Aortic smooth muscle cell (primary cell): ENCODE measurements at places on chromosomes 6 and 20. TPM values are rescaled to one million over a fixed set of nuclear protein-coding genes. Genes with fewer than 3 reads are reported as not detected.

IP6K3 gene
- total RNA-seq, result 0.12 TPM in 1 of 2 replicates, not detected in the other

SLC32A1 gene
- total RNA-seq, result not detected in 2 replicates

MAS1 gene
- total RNA-seq, result under 0.01 TPM in 2 replicates

SLC35F1 gene
- not detected in 2 replicates for total RNA-seq

RHAG gene
- 0.06 TPM in 1 of 2 replicates, not detected in the other for total RNA-seq

MRPS18B gene
- 39.6 and 44.9 TPM in 2 replicates for total RNA-seq

CENPW gene
- 15.1 and 16.0 TPM in 2 replicates for total RNA-seq

TRERF1 gene
- total RNA-seq, result 3.2 and 4.2 TPM in 2 replicates

RAET1L gene
- total RNA-seq, result not detected in 2 replicates

ZBTB46 gene
- total RNA-seq, result 1.9 and 3.3 TPM in 2 replicates

ALDH8A1 gene
- 0.50 and 0.92 TPM in 2 replicates for total RNA-seq

NR2E1 gene
- total RNA-seq, result not detected in 2 replicates

TFAP2D gene
- total RNA-seq, result 0.25 and 0.26 TPM in 2 replicates

SLC25A27 gene
- total RNA-seq, result 4.4 and 6.4 TPM in 2 replicates

GPX5 gene
- not detected in 2 replicates for total RNA-seq

SPTLC3 gene
- total RNA-seq, result 14.7 and 15.1 TPM in 2 replicates

SGK2 gene
- total RNA-seq, result 0.26 and 0.44 TPM in 2 replicates

PLG gene
- total RNA-seq, result not detected in 2 replicates

TBC1D7 gene
- total RNA-seq, result 17.6 and 21.1 TPM in 2 replicates

CALHM6 gene
- 0.26 and 0.31 TPM in 2 replicates for total RNA-seq

PI16 gene
- total RNA-seq, result under 0.01 and 0.19 TPM in 2 replicates

PBOV1 gene
- not detected in 2 replicates for total RNA-seq

RAB22A gene
- 16.6 and 17.9 TPM in 2 replicates for total RNA-seq

SLC52A3 gene
- not detected in 2 replicates for total RNA-seq

OOEP gene
- not detected in 2 replicates for total RNA-seq

SNAP25 gene
- total RNA-seq, result 0.40 and 1.7 TPM in 2 replicates

DLL1 gene
- total RNA-seq, result 1.3 and 1.6 TPM in 2 replicates

MEI4 gene
- total RNA-seq, result not detected in 2 replicates

PHACTR3 gene
- not detected in 2 replicates for total RNA-seq

RANBP9 gene
- total RNA-seq, result 36.7 and 47.7 TPM in 2 replicates

TSBP1 gene
- total RNA-seq, result not detected in 2 replicates
